Hepatocyte (in vitro differentiated cells): ENCODE measurements at places on chromosomes 13 and 19.

DNA sequence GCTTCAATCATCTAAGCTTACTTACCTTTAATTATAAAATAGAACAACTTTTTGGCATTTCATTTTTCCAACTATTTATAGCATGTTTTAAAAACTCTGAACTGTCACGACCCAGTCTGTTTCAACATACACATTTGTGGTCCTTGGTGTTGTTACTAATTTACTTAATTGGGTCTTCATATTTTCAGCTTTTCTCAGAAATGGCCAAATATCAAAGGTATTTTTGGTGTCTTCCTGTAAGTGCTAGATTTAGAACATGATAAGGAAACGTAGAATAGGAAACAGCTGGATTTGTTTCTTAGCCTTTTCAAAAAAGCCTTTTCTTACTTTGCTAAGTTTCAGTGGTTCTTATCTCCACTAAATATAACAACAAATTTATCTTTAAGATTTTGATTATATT lies 11.4 kb downstream of the LPAR6 start:
- no peak for DNase-seq

- no peak for DNase-seq
Observed at GRCh38 chr13:101575581-101575980, 123.1 kb downstream of the ITGBL1 start.

GRCh38 chr19:7337380-7338194 lies 11.2 kb upstream of the ARHGEF18 start:
- no peak for DNase-seq

DNA sequence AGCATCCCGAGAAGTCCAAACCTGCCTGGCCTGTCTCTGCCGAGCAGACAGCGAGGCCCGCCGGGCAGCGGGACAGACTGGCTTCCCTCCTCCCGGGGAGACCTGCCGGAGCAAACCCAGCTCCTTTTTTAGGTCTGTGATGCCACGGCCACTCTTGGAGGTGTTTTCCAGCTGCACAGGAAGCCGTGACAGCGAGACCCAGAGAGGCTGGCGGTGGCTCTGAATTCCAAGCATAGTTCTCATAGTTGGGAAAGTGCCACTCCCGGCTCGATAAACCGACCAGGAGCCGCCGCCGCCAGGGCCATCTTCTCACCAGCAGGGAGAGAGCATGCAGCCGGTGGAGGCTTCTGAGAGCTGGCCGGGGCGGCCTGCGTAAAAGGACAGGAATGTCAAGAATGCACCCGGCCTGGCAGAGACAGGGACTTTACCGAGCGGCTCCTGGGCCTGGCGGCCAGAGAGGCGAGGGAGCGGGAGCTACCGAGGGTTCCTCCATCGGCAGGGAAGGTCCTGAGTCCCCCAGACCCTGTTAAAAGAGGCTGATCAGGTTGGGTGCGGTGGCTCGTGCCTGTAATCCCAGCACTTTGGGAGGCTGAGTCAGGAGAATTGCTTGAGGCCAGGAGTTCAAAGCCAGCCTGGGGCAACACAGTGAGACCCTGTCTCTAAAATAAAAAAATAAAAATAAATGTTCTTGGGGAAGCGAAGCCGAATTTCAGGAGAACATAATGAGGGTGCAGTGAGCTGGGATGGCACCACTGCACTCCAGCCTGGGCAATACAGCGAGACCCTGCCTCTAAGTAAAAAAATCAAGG lies 64.9 kb downstream of the GADD45B start:
- DNase-seq = peak; percentile 96

DNA sequence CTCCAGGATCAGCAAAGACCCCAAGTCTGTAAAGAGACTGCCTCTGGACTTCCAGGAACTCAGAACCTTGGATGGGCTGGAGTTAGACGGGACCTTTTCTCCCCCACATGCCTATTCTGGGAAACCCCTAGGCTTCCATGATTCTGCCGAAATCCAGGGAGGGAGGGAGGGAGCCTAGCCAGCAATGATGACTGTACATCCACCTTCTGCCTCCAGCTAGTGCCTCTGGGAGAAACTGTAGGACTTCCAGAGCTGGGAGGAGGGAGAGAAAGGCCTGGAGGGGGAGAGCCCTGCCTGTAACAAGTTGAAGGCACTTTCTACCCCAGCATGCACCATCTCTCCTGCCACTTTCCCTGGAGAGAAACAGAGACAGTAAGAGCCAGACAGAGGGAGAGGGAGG lies 6.0 kb upstream of the HAS1 start:
- DNase-seq = no peak

DNA sequence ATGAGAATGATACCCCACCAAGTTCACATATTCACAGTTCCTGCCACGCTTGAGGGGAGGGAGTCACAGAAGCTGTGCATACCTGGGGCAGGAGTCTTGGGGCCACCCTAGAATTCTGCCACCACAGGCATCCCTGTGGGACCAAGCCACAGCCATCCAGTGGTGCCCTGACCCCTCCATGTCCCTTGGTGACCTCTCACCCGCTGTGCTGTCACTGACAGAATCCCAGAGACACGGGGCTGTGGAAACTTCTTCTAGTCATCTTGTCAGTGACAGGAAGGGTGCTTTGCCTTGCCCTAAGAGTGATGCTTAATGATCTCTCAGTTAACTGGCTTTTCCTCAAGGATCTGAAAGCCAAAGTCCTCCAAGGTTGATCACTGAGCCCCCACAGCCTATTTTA lies 58.4 kb upstream of the UQCRFS1 start:
- no peak for DNase-seq
